ENCODE measurements at places on chromosomes 6 and 20.
A peak's percentile ranks its signal among the peaks of the same experiment; 100 is the strongest.

GRCh38 chr6:14440940-14441781 is 323.6 kb downstream of the CD83 start:
- DNase-seq: peak; percentile 64

DNA sequence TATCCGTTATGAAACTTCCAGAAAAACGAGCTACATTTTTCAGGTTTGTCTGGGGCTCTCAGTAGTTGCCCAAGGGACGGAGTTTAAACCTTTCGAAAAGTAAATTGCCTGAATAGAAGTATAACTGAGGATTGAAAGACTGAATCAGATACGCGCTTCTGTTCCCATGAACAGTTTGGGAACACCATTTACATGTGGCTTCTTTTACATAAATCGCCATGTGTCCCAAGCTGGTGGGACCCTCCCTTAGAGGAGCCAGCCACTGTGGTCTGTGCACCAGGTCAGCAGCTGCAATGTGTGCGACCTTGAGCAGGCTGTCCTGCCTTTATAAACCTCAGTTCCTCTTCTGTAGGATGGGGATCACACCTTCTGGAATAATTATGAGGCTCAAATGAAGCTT is 11.0 kb downstream of the ENTPD6 start:
- DNase-seq: no peak

GRCh38 chr6:2550247-2550646 is 200.5 kb downstream of the MYLK4 start:
- no peak for DNase-seq

DNA sequence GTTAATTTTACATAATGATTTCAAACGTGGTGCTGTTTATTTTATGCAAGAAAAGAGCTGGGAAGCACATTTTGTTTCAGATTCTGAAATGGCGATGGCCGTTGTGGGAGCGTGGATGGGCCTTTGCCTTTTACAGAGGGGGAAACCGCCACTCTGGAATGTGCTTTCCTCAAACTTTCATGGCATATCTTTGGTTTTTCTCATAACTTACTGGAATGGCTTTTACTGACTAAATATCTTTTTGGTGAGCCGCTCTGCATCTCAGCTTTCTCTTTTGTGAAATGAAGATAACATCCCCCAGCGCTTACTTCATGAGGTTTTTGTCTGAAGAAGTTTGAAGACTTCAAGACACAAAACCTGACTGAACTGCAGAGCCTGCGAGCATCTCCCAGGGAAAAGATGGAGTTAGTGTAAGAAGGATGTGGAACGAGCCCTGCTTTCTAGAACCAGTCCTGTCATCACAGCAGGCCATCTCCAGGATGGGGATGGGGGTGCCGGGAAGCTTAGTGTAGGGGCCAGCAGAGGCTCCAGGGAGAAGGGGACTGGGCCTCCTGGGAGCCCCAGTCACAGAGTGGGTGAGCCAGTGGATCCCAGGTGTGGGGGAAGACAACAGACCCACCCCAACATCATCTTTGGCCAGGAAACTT is 61.8 kb upstream of the TIAM2 start:
- no peak for DNase-seq

DNA sequence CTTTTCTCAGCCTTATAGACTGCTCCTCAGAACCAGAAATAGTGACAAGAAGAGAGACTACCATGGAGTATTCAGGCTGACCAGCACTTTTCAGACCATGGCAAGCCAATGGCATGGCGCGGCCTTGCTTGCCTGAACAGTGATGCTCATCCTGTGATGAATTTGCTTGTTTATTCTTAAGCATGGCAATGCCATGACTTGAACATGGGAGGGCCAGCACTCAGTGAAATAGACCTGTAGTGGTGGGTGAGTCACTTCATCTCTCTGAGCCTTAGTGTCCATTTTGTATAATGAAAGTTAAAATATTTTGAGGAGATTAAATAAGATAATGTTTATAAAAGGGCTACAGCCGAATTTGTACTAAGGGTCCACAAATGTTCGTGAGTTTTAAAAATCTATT is 79.1 kb downstream of the LRRC1 start:
- no peak for DNase-seq

GRCh38 chr6:170286246-170286933 is 4.5 kb downstream of the DLL1 start:
- peak; percentile 37 for DNase-seq

DNA sequence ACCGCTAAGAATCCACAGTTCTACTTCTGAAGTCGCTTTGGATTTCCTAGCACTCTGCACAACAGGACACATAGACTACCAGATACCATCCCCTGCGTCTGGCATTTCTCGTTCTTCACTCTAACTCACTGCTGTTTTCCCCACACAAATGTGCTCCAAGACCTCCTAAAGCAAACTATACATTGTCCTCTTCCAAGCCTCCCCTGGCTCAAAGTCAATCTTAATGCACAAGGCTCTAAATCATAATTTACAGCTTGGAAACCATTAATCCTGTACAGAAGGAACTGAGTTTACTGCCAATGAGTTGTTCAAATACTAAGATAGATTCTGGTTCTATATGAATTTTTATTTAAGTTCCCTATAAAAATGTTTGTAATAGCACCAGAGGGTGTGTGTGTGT is 128.5 kb downstream of the HIVEP2 start:
- DNase-seq: no peak

- no peak for DNase-seq
Measured at GRCh38 chr20:33099843-33100538, 20.5 kb downstream of the BPIFB4 start.

- DNase-seq: no peak
Measured at GRCh38 chr6:13881621-13882165, 43.1 kb upstream of the RNF182 start.

GRCh38 chr6:13492357-13492756 is 5.0 kb upstream of the GFOD1 start:
- no peak for DNase-seq

DNA sequence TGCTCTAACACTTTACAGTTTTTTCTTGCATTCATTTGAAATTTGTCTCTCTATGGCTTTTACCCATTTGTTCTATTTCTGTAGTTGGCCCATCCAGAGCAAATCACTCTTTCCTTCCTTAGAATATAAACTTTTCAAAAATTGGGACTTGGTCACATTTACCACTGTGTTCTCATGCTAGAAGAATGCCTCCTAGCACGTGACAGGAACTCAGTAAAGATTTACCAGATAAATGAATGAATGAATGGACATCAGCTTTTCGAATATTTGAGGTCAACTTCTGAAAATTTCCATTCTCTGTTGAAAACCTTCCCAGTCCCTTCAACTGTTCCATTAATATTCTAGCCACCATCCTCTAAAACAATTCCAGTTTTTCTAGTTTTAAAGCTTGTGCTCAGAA is 294.5 kb downstream of the CD83 start:
- DNase-seq: no peak

- peak; percentile 69 for DNase-seq
Measured at GRCh38 chr6:37516076-37516919, 16.6 kb upstream of the CCDC167 start.

GRCh38 chr6:12083763-12084162 is 71.7 kb downstream of the HIVEP1 start:
- DNase-seq: no peak

GRCh38 chr20:54308804-54309203 is 100.9 kb downstream of the PFDN4 start:
- no peak for DNase-seq

- DNase-seq: no peak
Measured at GRCh38 chr20:32971703-32972161, 32.5 kb downstream of the SUN5 start.

DNA sequence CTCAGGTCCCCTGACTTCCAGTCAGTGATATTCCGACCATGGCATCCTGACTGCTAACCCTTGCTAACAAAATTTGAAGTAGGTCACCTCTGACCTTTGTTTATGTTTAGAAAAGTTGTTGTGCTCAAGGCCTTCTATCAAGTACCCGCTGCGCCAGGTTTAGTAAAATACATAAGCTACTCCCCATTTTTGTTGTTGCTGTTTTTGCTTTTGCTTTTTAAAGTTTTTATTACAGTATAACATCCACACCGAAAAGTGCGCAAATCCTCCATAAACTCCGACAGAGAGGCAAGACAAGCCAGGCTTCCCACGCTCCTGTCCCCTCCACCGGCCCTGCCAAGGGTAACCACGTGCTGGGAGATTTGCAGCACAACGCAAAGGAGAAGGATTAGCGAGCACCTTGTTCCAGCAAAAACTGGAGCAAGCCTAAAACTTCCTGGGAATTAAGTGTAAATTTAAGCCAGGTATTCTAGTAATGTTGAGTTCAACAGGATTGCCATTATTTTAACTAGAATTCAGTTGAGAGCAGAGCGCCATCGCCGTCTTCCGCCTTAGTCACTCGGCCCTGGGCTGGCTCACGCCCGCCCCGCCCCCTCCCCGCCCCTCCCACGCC is 17.8 kb upstream of the HMGN4 start:
- no peak for DNase-seq

DNA sequence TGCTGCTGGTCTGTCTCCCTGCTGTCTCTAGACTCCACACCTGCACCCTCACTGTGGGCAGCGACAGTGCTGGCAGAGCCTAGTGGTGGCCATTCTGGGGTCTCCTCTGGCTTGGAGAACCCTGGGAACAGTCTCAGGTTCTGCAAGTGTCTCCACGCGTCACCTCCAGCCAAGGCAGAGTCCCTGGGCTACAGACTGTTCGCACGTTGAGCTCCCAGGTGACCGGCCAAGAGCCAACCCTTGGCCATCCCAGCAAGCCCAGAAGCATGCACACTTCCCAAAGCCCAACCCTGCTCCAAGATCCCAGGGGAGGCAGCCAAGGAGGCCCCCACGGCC is 4.8 kb downstream of the EEF1A2 start:
- no peak for DNase-seq

DNA sequence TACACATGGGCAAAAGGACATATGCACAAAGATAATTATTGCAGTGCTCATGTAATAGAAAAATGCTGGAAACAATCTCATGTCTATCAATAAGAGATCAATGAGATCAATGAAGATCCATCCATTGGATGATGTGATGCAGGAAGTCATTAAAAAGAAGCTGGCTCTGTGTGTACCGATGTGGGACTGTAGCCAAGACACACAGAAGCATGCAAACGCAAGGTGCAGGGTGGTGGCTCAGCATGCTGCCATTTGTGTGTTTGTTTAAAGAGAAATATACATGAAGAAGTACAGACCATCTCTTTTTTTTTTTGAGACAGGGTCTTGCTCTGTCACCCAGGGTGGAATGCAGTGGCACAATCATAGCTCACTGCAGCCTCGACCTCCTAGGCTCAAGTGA is 33.1 kb upstream of the KCNB1 start:
- DNase-seq: no peak

GRCh38 chr6:45000833-45001232 is 327.3 kb upstream of the RUNX2 start:
- no peak for DNase-seq

DNA sequence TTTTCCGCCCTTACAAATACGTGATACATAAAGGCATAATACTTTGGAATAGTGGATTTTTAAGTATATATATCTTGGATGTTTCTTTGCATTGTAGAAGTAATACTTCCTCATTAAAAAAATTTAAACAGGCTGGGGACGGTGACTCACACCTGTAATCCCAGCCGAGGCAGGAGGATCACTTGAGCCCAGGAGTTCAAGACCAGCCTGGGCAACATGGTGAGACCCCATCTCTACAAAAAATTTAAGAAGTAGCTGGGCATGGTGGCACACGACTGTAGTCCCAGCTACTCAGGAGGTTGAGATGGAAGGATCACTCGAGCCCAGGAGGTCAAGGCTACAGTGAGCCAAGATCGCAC is 38.6 kb upstream of the RNF8 start:
- no peak for DNase-seq

DNA sequence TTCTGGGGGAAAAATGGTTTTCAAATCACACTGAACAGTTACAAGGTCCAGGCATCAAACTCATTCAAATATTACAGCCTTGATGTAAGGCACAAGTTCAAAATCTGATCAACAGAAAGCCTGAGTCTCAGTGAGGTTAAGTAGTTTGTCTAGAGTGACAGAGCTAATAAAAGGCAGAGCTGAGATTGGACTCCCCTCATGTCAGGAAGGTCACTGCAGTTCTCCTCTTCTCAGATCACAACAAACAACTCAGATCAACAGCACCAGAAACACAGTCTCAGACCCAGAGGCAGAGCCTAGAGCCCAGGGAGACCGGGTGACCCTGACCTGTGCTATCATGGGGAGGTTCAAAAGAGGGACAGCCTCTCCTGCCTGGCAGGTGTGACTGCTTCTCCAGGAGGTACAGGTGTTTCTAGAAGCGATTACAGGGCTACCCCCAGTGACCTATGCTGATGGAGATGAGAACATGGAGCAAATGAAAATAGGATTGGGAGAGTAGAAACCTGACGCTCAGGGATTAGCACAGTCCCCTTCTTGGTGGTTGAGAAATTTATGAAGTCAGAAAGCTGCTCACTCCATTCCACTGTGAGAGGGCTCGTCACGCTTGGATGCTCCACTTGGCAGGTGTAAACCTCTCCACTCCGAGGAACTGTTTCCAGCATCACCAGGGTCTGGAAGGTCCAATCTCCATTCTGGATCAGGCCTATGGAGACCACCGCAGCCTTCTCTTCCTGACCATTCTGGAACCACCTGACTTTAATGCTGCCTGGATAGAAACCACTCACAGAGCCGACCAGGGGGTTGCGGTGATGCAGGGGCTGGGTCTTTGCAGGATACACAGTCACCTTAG is 24.3 kb upstream of the HLA-DRB5 start:
- DNase-seq: no peak

GRCh38 chr6:156804402-156804801 is 27.2 kb downstream of the ARID1B start:
- DNase-seq: no peak
